ENCODE measurements at places on chromosomes 3 and 15. TPM values are rescaled to one million over a fixed set of nuclear protein-coding genes. Genes with fewer than 3 reads are reported as not detected.

The SLC35A5 gene
- total RNA-seq = 8.5 TPM

DNA sequence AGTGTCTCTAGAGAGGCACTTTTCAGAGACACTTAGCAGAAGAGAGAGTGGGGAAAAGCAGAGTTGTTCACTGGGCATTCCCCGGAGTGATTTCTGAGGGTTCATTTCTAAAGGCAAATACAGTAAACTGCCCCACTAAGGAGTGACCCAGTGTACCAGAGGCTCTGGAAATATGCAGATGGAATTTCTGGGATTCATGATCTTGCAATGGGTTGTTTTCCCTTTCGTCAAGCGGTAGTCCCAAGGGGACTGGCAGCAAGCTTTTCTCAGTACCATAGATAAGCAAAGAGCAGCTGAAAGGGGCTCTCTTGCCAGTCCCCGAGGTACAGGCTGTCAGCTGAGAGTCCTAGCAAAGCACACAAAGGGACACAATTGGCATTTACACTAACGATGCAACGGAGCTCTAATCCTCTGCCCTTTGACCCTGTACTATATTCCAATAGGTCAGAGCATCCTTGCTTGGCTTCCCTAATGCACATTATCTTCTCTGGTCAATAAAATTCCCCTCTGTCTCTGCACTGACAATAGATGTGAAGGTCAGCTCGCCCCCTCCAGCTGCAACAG, 155.6 kb downstream of the SEMA6D start:
- no peak for DNase-seq

DNA sequence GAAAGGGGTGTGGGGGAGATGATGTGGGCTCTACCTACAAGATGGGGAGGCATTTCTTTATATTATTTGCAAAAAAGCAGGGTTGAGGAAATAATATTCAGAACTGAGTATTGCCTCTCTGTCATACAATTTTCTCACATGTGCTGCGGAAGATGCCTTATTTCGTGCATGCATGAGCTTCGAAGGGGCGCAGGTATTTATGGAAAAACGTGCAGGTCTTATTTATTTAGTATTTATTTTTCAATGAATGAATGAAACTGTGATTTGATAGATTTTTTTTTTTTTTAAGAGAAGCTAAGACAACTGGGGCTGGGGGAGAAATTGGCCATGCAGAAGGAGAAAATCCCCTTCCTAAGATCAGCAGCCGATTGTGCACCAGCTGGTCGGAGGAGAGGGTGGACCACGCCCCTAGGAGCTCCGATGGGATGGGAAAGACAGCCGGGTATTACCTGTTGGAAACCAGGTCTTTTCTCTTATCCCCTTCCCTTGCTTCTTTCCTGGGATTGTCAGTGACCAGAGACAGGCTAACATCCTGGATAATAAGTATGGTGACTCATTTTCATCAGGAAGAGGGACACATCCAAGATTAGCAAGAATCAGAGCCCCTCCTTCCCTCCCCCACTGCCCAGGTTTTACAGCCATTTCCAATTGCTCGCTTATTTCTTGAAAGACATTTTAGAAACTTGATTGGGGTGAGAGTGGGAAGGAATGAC, 875 bp downstream of the GAP43 start:
- DNase-seq = no peak

The CEP19 gene
- 5.5 TPM for total RNA-seq
